Activated CD4-positive, alpha-beta T cell treated with anti-CD3 and anti-CD28 coated beads, Interleukin-10, Interleukin-2, amounts not matched to agents 100 ng/mL and 50 ng/mL, durations not matched to agents 16 hours and 8 hours (primary cell): ENCODE measurements at places on chromosomes 5 and 9.
A peak's percentile ranks its signal among the peaks of the same experiment; 100 is the strongest.

DNA sequence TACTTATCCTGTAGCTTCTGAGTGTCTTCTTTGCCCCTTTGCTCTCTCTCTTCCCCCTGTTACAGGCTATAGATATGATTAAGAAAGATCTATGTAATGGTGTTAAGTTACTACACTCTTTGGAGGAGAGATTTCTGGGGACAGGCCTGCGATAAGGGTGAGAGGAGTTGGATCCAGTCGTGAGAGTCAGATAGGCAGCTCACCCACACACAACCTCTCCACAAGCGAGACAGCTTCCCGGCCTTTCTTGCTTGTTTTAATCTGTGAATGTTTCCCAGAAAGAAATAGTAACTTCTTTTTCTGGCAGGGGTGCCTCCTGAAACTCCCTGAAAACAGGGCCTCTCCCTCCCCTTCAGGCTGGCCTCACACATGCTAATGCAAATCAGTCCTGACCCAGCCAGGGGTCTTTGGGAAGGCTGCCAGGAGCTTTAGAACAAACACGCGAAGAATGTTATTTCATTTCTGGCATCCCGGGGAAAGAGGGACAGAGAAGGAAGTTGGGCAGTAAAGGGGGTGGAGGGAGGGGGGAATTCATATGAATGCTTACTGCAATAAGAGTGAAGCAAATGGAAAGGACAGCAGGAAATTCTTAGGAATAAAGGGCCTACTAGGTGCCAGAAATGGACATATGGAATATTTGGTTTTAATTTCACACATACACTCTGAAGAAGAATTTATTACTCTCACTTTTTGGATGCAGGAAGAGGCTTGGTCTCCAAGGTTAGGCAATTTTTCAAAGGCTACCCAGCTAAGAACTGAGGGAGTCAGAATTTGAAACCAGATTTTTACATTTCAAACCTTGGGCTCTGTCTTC lies 215.8 kb upstream of the TRIM32 start:
- DNase-seq = no peak

DNA sequence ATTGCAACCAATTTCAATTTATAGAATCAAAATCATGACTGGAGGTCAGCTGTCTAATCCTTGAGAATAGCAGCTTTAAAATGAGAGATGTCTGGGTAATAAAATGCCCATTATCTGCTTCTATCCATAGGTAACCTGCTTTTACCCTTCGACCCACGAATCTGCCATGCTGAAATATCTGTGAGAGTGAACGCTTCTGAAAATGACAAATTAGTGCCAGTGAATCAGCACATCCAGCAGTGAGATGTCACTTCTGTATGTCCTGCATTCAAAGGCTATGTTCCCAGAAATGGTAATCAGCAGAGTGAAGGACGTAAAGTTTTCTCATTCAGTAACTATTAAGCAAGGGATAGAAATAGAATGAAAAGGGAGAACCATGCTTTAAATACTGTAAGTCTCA lies 532.4 kb upstream of the ITGA1 start:
- no peak for DNase-seq

- no peak for DNase-seq
These were observed 76.2 kb upstream of the SLC1A3 start for GRCh38 chr5:36530215-36530614.

- DNase-seq = peak; percentile 11
These were observed 145.4 kb downstream of the MAPKAP1 start for GRCh38 chr9:125561509-125562148.

- DNase-seq = no peak
These were observed 574.3 kb upstream of the ZNF462 start for GRCh38 chr9:106288689-106289088.

- no peak for DNase-seq
These were observed 17.0 kb downstream of the GRXCR2 start for GRCh38 chr5:145855763-145856267.

DNA sequence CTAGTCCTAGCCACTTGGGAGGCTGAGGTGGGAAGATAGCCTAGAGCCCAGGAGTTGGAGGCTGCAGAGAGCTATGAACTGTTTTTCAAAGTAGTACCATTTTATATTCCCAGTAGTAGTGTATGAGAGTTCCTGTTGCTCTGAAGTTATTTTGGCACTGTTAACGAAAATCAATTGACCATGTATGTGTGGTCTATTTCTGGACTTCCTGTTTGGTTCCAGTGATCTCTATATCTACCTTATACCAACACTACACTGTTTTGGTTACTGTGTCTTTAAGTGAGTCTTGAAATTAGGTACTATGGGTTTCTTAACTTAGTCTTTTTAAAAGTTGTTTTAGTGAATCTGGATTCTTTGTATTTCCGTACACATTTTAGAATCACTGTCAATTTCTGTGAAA lies 13.6 kb downstream of the SLF1 start:
- no peak for DNase-seq

GRCh38 chr5:174699131-174699530 lies 25.3 kb upstream of the MSX2 start:
- DNase-seq = no peak

GRCh38 chr9:16619914-16620520 lies 250.5 kb downstream of the BNC2 start:
- DNase-seq = no peak
